ENCODE measurements at places on chromosomes 3 and 15.

DNA sequence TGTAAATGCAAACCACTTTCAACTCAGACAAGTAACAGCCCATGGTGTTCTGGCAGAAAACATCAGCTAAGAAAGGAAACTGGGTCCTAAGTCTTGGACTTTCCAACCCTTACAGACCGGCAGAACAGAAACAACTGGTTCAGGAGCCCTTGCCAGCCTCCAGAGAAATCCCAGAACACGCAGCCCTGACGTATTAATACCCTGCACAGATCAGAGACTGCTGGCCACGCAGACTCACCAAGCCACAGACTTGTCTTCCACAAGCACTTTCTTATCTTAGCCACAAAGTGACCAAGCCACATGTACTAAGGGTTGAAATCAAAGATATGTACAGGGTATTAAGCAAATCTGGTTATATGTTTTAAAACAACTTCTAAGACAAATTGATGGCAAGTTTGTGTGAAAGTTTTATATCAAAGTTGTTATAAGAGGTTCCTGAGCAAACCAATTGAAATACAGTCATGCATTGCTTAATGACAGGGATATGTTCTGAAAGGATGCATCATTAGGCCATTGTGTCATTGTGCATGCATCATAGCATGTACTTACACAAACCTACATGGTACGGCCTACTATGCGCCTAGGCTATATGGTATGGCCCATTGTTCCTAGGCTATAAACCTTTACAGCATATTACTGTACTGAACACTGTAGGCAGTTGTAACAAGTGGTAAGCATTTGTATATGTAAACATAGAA, 36.8 kb downstream of the BTD start:
- H3K4me1 ChIP-seq, result peaks cover 48% of the 10 kb centered on the region
- DNase-seq, result no peak
- no peak overlapping the region for H3K4me3 ChIP-seq
- no peaks in the 10 kb centered on the region for H3K36me3 ChIP-seq

DNA sequence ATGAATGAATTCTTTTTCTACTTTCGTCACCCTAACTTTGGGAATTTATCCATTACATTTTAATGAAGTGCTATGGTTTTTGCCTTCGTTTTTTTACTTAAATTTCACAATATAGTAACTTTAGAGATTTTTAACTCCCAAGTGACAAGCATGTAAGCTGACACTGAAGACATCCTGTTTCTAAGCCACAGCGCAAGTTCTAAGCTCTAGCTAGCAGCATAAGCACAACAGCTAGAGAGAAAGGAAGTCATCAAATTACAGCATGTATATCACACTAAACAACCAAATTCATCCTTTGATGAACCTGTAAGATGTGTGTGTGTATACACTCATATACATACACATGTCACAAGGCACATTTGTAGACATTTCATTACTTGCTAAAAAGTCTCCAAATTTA, 119.3 kb downstream of the P3H2 start:
- H3K27ac ChIP-seq, result no peak overlapping the region
- H3K4me3 ChIP-seq, result no peak overlapping the region
- H3K4me1 ChIP-seq, result no peaks in the 10 kb centered on the region
- H3K36me3 ChIP-seq, result no peaks in the 10 kb centered on the region
- DNase-seq, result no peak

GRCh38 chr3:78580681-78581080, 1187.1 kb downstream of the ROBO1 start:
- no peak overlapping the region for H3K4me3 ChIP-seq
- no peak overlapping the region for H3K27ac ChIP-seq
- H3K4me1 ChIP-seq, result no peaks in the 10 kb centered on the region
- no peak for DNase-seq
- H3K27me3 ChIP-seq, result no peaks in the 10 kb centered on the region

DNA sequence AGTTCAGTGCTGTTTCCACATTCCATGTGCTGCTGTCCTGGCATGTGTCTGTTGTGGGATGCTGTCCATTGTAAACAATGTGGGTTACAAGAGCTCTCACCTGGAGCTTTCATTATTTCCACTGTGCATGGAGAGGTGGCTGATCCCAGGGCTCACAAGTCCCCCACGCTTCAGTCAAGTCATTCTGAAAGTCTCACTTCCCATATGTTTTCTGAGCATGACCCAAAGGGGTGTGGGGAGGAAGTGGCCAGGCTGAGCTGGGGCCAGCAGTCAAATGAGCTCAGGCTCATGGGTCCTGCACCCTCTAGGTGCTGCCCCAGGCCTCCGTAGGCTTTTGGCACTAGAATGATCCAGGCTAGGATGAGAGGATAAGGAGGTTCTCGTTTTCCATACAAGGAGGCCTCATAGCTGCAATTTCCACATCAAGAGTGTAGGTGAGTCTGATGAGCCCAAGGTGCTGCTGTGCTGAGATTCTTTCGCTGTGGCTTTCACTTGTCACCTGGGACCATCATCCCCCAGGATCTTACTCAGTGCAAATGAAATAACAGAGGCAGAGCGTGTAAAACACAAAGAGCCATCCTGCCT, 22.0 kb downstream of the STARD5 start:
- peaks cover 77% of the 10 kb centered on the region for H3K36me3 ChIP-seq
- no peak for DNase-seq
- H3K4me3 ChIP-seq, result no peak overlapping the region
- peaks cover 68% of the 10 kb centered on the region for H3K4me1 ChIP-seq

GRCh38 chr3:16995601-16996000, 110.8 kb downstream of the PLCL2 start:
- no peaks in the 10 kb centered on the region for H3K4me1 ChIP-seq
- no peak overlapping the region for H3K4me3 ChIP-seq
- no peaks in the 10 kb centered on the region for H3K27me3 ChIP-seq
- no peak overlapping the region for H3K27ac ChIP-seq
- H3K36me3 ChIP-seq, result no peaks in the 10 kb centered on the region
- DNase-seq, result no peak
